CD8-positive, alpha-beta memory T cell (primary cell): ENCODE measurements at places on chromosomes 11 and 22. TPM values are rescaled to one million over a fixed set of nuclear protein-coding genes. Genes with fewer than 3 reads are reported as not detected.

- no peak for DNase-seq
Measured at GRCh38 chr11:126339863-126340434, 15.5 kb upstream of the ST3GAL4 start.

Gene KCNK4
- not detected for total RNA-seq

- no peak for DNase-seq
Measured at GRCh38 chr11:2516276-2517015, 71.6 kb downstream of the KCNQ1 start.

DNA sequence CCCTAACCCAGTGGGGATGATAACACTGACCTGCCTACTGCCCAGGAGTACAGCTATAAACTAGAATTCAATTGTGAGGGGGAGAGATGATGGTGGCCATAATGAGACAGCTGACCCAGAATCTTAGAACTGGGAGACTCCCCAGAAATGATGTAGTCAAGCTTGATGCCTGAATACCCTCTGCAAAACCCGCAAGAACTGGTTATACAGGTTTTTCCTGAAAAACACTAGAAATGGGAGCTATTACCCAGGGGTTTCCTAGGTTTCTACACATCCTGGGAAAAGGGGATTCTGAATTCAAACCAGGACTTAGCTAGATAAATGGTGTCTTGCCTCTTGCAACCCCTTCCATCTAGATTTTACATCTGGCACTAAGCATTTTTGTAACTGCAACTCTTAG is 113.8 kb upstream of the NARS2 start:
- DNase-seq = no peak

GRCh38 chr11:76824083-76824939 is 36.4 kb upstream of the ACER3 start:
- no peak for DNase-seq

Gene MPZL3
- 119 TPM for total RNA-seq

Gene RFPL2
- not detected for total RNA-seq

- no peak for DNase-seq
Measured at GRCh38 chr11:88535916-88536547, 198.5 kb upstream of the CTSC start.

DNA sequence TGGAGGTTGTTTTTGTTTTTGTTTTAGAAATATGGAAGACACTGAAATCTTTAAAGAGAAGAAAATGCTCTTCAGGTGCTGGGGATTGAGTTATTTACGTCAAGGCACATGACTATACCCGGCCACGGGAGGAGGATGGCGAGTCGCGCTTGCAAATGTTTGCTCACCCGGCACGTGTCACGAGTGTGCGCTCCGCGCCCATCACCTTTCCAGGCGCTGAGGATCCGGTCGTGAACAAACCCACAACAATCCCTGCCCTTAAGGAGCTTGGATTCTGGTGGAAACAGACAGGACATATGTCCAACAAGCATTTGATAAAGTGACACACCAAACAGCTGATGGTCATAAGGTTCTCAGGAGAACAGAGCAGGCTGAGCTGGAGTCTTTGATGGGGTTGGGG is 715.5 kb downstream of the BRD1 start:
- DNase-seq = no peak

Gene C22orf31
- total RNA-seq = not detected

DNA sequence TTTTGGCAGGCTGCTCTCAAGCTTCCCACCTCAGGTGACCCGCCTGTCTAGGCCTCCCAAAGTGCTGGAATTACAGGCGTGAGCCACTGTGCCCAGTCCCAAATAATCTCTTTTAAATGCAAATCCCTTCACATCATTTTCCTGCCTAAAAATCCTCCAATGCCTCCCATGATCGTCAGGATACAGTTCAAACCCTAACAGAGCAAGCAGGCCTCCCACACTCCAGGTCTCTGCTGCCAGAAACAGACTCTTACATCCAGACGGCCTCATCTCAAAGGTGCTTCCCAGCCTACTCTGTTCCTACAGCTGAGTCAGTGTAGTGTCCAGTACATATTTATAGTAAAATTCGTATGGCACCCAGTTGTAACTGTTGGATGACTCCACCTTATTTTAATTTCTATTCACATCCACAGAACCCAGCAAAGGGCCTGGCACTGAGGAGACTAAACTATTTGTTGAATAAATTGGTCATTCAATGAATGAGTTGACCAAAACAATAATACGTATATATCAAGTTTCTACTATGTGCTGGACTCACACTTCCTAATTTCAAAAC is 8.2 kb downstream of the SIRT3 start:
- no peak for DNase-seq

DNA sequence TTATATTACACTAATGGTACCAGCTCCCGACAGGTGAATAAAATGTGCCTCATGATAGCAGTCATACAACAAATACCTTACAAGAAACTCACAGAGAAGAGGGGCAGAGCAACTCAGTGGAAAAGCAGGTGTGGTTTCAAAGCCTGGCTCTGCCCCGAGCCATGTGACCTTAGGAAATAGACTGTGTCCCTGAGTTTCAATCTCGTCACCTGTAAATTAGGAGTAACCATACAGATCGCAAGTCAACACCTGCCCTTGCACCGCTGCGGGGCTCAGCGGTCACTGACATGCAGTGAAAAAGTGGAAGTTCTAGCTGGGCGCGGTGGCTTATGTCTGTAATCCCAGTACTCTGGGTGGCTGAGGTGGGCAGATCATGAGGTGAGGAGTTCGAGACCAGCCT is 11.9 kb upstream of the MRTFA start:
- DNase-seq = no peak

DNA sequence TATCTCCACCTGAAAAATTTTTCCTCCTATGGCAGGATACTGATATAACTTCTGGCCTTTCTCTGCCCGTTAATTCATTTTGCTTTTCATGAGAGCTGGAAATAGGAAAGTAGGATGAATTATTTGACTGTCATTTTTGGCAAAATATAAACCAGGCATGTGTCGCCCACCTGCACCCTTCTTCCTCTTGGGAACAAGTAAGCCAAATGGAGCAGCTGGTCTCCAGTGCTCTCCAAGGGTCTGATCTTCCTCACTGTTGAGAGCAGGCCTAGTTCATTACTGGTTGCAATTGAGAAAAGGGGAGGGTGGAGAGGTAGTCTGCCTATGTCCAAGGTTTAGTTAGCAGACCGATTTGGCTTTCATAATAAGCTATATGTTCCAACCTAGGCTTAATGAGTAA is 582.2 kb downstream of the DLG2 start:
- no peak for DNase-seq

Gene TRIM49
- total RNA-seq = not detected

GRCh38 chr11:122655527-122656072 is at the start of gene UBASH3B:
UBASH3B (plus strand) TSS chr11:122655722; CDS start chr11:122656050, 328 bp downstream.
- peak; percentile 60 for DNase-seq

Gene OR52I2
- not detected for total RNA-seq

Gene OR52I1
- not detected for total RNA-seq

Gene CSNK2A3
- total RNA-seq = 2.6 TPM
